Activated CD4-positive, alpha-beta T cell treated with anti-CD3 and anti-CD28 coated beads, Interleukin-2, Interleukin-4, amounts not matched to agents 100 ng/mL and 50 ng/mL, durations not matched to agents 16 hours and 8 hours (primary cell): ENCODE measurements at places on chromosomes 7 and 10.

- no peak for DNase-seq
Measured at GRCh38 chr10:1213252-1214070, 157.3 kb downstream of the WDR37 start.

DNA sequence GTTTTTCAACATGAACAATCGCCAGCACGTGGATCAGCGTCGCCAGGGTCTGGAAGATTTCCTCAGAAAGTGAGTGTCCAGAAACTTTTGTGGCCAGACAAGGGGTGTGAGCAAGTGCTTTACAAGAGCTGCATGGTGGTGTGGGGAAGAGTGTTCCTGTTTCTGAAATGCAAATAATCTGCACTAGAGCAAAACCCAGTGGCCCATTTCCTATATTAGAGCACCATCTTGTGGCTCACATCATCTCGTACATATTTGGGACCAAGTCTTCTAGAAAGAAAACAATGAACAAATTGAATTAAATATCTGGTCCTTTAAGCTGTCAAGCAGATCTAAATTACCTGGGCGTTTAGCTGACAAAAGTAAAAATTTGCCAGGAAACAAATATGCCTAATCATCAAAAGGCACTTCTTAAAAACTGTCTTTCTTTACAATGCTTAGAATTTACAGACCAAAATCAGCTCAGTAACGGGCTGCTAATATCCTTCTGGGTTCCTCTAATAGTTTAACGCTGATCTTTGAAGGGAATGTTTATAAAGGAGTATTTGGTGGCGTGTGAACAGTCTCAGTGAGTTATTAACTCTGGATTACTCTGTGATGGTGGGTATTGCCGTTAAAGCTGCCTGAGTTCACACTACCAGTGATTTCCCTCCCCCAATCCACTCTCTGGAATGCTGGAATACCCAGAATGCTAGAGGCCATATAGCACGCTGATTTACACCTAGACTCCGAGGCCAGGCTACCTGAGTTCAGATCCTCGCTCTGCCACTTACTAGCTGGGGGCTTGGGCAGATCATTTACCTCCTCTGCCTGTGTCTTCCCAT is 73.6 kb downstream of the SNX10 start:
- DNase-seq: peak; percentile 61

GRCh38 chr7:118306771-118307170 is 82.3 kb downstream of the ANKRD7 start:
- DNase-seq: no peak

DNA sequence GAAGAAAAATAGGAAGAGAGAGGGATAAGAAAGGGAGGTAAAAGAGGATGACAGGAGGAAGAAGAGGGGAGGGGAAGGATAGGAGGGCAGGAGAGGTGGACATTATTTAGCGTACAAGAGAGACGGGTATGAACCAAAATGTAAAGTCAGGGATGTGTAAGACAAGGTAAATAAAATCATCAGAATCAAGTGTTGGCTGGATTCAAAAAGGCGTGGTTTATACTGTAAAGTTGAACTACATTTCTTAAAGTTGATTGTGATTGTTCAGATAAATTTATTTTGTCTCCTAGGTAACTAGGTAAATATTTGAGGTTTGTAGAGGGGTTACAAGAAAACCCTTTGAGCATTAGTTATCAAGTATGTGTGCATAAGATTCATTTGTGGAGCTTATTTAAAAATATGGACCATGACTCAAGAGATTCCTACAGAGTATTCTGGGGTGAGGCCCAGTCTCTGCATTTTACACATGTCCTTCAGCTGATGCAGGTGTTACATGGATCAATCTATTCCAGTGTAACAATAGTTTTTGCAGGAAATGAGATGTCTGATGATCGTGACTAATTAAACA is 512.1 kb upstream of the MBL2 start:
- no peak for DNase-seq

- no peak for DNase-seq
Measured at GRCh38 chr7:30093420-30093952, 41.3 kb upstream of the MTURN start.

- no peak for DNase-seq
Measured at GRCh38 chr7:28879105-28879504, 79.0 kb downstream of the TRIL start.

DNA sequence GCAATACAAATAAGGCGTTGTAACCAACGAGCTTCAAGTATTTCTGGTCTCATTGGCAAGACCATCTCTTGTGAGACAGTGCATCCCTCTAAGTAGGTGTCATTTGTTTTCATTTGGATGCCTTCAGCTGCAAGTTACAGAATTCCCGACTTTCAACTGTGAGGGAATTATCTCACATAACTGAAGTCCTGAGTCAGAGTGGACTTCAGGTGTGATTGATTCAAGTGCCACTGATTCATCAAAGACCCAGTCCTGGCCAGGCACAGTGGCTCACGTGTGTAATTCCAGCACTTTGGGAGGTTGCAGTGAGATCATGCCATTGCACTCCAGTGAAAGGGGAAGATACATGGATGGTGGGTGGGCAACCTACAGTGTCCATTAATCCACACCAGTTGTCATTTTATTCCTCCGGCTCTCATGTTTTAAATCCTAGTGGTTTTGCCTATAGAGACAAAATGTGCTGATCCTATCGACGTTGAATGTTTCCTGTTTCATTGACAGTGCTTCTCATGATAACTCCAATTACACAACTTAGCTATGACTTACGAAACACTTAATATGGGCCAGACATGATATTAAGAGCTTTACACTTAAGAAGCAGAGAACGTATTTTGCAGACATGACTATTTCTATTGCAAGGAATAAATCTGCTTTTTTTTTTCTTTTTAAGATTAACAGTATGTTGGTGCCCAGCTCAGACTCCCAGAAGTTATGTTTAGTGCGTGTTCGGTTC is 268.0 kb downstream of the FRMD4A start:
- DNase-seq: no peak

GRCh38 chr7:107474104-107474521 is 4.3 kb downstream of the GPR22 start:
- DNase-seq: no peak

- DNase-seq: no peak
Measured at GRCh38 chr7:113044394-113044793, 42.2 kb downstream of the GPR85 start.
